ENCODE measurements at places on chromosomes 1 and 21. TPM values are rescaled to one million over a fixed set of nuclear protein-coding genes. Genes with fewer than 3 reads are reported as not detected.

DNA sequence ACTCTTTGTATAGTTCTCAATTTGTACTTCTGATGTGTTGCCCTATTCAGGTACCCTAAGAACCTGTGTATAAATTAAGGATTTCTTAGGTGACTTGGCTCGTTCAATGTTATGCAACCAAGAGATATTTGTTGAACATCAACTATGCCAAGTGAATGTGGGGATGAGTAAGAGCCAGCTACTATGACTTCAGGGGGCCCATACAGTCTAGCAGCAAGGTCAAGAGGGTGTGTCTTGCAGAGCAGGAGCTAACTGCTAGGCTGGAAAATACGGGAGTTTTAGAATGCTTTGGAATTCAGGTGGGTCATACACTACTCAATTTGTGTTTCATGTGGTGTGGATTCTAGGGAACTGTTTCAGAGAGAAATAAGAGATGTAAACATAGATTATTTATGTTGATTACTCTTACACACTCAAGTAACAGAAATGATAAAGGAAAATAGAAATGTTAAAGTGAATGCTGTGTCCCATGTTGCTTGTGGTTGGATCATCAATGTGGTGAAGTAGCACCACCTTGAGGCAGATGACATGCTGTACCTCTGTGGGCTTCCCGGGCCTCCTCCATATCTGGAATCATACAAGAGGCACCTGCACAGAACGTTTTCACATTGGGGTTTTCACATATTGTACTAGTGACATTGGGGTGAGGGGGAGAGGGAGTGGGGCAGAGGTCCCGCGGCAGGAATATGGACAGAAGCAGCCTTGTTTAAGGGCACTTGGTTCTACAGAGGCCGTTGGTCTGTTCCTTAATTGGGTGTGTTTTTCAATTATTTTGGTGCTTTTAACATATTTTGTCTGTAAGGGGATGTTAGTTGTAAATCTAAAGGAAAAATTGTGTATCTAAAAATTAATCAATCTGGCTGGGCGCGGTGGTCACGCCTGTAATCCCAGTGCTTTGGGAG, 12.4 kb downstream of the ARPC5 start:
- peak; percentile 82 for DNase-seq

GRCh38 chr21:44758141-44758561, 43.5 kb downstream of the UBE2G2 start:
- no peak for DNase-seq

DNA sequence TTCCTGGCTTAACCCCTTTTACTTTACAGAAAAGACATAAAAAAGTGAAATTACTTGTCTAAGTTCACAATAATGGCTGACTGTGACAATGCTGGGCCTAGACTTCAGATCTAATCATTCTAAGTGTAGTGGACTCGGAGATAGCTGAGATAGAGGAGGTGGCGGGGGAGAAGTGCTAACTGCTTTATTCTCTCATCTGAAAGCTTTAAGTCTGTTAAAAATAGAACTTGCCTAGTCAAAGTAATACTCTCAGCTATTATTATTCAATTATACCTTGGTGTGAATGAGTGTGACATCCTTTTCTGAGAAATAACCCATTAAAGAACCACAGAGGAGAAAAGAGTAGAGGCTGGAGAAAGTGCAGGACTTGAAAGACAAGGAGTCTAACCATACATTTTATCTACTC, 96.1 kb upstream of the OLIG2 start:
- DNase-seq, result no peak

DNA sequence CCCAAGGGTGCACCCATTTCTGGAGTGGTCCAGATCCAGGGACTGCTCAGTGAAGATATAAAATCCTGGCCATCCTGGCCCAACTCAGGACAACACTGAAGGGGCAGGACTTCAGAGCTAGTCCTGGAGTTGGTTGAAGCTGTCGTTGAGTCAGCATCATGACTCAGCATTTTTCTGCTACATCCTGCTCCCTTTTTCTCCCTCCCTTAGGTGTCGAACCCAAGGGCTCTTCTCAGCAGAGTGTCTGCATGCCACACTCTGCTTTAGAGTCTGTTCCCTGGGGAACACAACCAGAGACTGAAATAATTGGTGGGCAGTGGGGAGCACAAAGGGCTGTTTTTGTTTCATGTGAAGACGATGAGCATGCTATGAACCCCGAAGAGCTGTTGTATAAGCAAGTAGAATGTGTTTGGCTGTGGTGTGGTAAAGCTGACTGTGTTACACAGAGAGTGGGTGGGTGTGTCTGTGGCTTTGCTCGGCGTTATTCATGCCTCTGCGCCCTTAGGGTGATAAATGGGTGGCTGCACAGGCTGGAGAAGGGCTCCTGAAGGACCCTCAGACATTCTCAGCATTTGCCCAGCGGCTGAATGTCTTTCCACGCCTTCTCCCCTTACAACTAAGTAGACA, 167.2 kb downstream of the CYYR1 start:
- peak; percentile 89 for DNase-seq

- no peak for DNase-seq
Measured at GRCh38 chr1:205554026-205554811, 49.8 kb downstream of the CDK18 start.

The RHD gene
- total RNA-seq, result not detected

DNA sequence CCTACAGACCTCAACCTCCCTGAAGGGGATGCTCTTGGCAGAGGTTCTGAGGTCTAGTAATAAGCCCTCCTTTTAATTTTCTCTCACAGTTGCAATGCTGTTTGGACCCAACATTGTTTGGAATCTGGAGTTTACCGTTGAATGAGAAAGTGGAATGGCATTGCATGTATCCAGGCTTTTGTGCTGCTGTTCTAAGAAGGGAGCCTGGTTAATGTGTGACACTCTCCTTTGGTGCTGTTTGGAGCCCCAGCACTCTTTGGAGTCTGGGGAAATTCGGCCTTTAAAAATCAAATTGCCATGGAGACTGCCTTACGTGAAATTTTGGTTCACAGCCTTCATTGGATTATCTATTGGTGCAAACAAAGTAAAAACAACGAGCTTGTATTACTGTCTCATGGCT, 23.7 kb upstream of the TMEM61 start:
- no peak for DNase-seq

DNA sequence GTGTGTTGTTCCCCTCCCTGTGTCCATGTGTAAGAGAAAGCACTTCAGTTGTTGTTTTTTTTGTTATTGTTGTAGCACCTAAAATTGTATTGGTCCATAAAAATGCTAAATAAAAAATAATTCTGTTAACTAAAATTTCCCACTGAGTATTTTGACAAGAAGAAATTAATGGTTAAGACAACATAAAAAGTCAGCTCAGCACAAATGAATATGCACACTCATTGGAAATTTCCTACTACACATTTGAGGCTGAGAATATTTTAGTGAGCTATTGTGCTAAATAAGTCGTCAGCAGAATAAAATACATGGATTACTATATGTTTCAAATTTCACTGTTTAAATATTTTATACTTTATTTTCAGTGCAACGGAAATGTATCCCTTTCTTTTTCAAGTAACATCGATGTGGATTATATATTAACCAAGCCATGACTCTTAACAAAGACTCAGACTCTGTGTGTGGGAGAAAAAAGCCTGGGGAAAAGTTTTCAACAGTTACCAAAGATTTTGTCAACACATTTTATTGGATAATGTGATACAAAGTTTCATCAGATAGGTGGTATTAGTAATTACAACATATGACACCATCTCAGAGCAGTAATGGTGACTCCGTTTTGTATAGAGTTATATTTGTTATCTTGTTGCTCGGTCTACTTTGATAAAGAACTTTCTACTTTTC, 63.4 kb downstream of the LYPLAL1 start:
- no peak for DNase-seq

The TTC22 gene
- total RNA-seq, result not detected

The SPATA17 gene
- total RNA-seq, result 0.43 TPM

DNA sequence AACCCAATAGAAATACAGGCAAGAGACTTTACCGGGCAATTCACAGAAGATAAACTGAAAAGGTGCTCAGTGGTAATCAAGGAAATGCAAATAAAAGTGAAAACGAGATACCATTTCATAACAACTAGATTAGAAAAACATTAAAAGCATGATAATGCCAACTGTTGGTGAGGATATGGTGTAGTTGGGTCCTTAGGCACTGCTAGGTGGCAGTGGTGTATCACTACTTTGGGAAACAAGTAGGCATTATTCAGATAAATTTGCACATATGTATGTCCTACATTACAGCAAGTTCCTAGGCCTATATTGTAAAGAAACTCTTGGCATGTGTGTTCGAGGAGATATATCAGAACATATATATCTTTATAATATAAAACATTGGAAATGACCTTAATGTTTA, 31.0 kb downstream of the AZIN2 start:
- peak; percentile 48 for DNase-seq

DNA sequence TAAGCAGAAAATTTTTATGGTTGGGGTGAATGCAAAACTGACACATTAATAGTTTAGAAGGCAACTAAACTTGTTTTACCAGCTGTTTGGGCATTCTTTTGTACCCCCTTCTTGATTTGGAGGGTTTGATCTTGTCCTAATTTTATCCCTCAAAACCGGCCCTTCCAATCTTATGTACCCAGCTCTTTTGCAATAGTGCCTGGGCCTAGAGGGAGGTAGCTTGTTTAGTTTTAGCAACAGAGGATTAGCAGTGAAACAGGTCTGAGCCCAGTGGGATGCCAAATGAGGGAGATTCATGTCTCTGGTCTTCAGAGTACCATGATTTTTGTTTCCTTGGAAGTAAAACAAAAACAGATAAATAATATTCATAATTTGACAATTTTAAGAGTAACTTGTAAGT, 45.1 kb downstream of the CRP start:
- no peak for DNase-seq

Data from GM23248 (cell line).